ENCODE measurements at places on chromosomes 4 and X.

DNA sequence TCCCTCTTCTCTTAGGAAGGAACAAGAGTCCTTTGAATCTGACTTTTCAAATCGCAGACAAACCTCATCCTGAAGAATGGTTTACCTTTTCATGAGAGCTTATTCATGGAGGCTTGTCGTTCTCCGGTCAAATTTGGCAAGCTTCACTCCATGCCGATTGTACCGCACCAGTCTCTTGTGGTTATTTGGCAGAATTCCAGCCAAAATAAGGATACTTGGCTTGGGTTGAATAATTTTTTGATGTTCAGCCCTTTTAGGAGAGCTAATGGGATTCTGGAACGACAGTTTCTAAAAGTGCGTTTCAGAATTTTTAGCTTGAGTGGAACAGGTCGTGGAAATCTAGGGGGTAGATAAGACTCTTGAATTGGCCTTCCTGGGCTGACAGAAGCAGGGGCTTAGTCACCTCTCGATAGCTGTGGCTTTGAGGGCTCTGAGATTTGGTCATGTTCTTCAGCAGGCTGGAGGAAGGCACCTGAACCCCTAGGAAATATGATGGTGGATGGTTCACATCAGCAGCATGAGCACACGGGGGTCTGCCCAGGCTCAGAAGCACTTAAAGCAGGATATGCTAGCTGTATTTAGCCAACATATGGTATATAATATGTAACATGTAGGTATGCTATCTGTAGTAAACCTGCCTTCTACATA is 1.5 kb downstream of the KLHL2 start:
- no peak for DNase-seq

- DNase-seq, result peak; percentile 2
These were observed 133.7 kb upstream of the CXCL13 start for GRCh38 chr4:77471821-77472495.

- no peak for DNase-seq
These were observed 38.5 kb upstream of the STPG2 start for GRCh38 chr4:98181809-98182208.

- DNase-seq, result no peak
These were observed 162.1 kb downstream of the CORIN start for GRCh38 chr4:47675806-47676205.

DNA sequence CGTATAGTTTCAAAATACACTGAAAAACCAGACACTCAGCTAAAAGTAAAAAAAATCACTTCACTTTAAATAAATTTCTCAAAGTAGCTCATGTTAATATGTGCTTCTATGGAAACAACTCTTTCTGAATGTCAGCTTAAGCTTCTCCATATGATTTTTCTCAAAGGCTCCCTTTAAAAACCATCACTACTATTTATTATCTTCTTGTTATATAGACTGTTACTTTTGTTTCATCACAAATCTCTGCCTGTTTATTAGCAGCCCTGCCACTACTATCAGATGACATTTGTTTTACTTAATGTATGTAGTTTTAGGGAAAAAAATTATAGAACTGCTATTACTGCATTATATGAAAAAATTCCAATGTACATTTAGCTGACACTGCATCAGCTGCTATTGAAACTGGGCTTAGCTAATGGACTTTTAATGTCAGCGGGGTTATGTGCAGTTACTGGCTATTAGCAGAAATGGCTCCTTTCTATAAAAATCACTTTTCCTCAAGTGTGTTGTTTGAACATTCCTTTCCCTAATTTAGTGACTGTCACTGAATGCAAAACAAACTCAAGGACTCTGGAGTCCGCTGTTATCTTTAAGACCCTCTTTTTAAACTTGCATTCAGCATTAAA is 10.8 kb downstream of the UNC5C start:
- no peak for DNase-seq

DNA sequence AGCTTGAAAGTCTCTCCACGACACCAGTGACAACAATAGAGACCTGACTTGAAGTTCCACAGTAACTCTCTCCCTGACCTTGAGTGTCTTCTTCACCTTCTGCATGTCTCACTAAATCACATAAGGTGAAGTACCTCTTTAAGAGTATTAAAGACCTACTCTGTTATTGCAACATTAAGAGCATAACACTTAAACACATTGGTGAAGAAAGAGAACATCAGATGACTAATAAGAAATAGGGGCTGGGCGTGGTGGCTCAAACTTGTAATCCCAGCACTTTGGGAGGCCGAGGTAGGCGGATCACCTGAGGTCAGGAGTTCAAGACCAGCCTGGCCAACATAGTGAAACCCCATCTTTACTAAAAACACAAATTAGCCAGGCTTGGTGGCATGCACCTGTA is 33.9 kb upstream of the MAPK10 start:
- no peak for DNase-seq

- peak; percentile 66 for DNase-seq
These were observed 41.1 kb upstream of the PPARGC1A start for GRCh38 chr4:23930750-23931488.

GRCh38 chrX:152638443-152638904 is 779 bp downstream of the GABRQ start:
- no peak for DNase-seq

DNA sequence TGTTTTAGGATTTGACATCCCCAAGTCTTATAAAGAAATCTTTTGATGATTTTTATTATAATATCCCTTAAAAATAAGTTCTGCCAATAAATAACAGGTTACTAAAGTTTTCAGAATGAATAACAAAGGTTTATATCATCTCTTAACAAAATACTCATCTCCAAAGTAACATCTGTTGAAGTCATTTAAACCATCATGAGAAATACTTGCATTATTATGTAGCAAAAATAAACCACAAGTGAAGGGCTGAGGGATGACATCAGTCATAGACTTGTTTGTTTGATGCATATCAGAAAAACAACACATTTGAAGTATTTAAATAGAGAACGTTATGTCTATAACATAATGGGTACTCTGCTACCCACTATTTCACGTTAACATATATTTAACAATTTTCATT is 114.9 kb downstream of the SPOCK3 start:
- DNase-seq, result no peak

GRCh38 chr4:7060346-7061150 is 7.3 kb downstream of the GRPEL1 start:
- DNase-seq, result no peak

DNA sequence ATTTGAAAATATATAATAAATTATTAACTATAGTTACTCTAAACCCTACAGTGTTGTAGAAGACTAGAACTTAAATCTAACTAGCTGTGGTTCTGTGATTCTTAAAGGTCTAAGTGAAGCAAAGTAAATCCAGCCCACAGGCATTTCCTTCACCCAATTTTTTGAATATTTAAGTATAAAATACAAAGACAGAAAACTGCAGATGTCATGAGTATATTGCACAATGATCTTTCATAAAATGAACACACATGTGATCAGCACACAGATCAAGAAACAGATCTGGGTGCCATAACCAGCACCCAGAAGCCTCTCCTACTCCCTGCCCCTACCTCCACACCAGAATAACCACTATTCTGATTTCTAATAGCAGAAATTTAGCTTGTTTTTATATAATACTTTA is 82.9 kb downstream of the CAMK2D start:
- DNase-seq, result no peak

DNA sequence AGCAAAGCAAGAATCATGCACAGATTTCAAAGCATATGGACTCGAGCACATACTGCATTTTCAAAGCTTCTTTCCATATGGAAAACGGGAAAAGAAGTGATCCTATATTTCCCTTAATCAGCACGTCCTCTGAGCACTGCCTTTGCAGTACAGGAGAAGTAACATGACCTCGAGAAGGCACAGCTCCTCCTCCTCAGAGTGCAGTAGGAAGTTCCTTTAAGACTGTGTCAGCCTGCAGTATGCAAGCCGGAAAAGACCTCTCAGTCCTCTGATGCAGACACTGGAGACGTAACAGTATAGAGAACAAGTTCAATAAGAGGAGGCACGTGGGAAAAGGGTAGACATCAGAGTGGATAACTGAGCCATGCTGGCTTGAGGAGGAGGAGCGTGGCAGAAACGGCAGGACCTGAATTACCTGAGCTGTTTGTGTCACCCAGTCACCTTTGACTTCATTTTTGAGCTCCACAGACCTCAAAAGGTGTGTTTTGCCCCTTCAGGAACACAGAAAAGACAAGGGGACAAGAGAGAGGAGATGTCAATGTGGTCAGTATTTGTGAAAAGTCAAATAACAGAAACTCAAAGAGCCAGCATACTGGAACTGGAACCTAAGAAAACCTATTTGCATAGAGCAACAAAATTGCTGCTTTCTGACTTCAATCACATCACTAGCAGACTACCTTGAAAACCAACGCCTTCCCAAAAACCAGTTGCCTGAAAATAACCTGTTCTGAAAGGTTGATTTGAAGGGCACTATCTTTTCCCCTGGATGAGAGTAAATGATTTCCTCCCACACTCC is 20.8 kb downstream of the IRF2 start:
- peak; percentile 20 for DNase-seq

DNA sequence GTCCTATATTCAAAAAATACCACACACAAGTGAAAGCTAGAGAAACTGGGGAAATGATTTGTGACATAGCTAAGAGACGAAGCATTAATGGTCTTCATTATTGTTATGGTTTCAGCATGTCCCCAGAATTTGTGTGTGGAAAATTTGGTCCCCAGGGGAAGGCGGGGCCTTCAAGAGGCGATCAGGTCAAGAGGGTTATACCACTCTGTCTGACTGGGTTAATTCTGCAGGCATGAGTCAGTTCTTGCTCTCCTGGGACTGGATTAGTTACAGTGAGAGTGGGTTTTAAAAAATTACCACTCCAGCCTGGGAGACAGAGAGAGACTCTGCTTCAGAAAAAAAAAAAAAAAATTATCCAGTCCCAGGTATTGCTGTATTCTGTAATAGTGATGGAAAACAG is 2.1 kb upstream of the MTNR1A start:
- DNase-seq, result no peak

GRCh38 chr4:124060261-124060918 is 652.1 kb downstream of the ANKRD50 start:
- no peak for DNase-seq

DNA sequence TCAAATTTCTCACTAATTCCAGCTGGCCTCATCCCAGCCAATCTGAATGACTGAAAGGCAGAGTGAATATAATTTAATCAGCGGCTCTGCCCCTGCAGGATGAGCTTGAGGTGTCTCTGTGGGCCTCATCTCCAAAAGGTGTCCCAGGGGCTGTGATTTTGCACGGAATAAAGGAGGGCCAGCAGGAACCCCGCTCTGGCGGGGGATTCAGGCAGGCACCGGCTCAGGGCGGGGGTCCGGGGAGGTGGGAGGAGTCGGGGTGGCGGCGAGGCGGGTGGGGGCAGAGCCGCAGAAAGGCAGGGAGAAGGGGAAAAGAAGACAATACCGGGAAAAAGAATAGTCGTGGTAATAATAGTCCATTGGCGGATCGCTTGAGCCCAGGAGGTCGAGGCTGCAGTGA is 16.0 kb upstream of the ERCC6L start:
- no peak for DNase-seq
